Left ventricle myocardium superior (tissue), 1 donor: ENCODE measurements at places on chromosomes 11 and 22. TPM values are rescaled to one million over a fixed set of nuclear protein-coding genes. Genes with fewer than 3 reads are reported as not detected.

The MMP13 gene
- total RNA-seq, result not detected

The TXNRD2 gene
- total RNA-seq, result 42.4 TPM

The RFPL1 gene
- not detected for total RNA-seq

The FAT3 gene
- 0.47 TPM for total RNA-seq

GRCh38 chr11:128391811-128392210 is 195.5 kb downstream of the ETS1 start:
- no peak for DNase-seq

GRCh38 chr11:6746086-6746618 is 25.6 kb downstream of the OR2AG2 start:
- no peak for DNase-seq

- DNase-seq, result no peak
Measured at GRCh38 chr11:72741429-72741833, 10.8 kb downstream of the ARAP1 start.

DNA sequence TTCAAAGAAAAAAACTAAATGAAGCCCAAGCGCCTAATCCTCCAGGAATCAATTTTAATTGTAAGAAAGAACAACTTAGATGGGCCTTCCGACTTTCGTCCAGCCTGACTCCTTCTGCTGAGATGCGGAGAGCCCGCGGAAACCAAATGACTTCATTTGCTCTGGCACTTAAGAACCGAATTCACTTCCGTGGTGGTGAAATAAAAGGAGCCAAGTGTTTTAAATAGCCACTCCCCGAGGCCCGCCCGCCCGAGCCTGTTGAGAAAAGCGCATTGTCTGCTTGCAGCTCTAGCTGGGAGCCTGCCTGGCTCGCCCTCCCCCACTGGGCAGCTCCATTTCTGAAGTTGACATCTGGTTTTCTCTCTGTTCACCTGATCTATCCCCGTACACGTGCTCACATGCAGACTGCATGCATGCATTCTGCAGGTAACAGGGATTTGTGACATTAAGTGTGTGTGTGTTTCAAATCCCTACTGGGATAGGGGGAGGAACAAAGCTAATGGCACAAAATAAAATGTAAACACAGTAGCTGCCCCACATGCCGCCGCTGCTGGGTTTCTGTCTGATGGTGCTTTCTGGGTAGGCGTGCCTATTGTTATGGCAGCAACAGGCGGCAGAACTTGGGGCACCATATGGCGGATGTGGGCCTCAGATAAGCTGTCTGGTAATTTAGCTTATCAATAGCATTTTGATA is 6.2 kb downstream of the TEAD1 start:
- DNase-seq, result peak; percentile 92

- DNase-seq, result no peak
Measured at GRCh38 chr11:113994077-113994954, 19.4 kb downstream of the HTR3A start.

GRCh38 chr11:287821-288477 is 977 bp upstream of the PGGHG start:
- DNase-seq, result no peak

DNA sequence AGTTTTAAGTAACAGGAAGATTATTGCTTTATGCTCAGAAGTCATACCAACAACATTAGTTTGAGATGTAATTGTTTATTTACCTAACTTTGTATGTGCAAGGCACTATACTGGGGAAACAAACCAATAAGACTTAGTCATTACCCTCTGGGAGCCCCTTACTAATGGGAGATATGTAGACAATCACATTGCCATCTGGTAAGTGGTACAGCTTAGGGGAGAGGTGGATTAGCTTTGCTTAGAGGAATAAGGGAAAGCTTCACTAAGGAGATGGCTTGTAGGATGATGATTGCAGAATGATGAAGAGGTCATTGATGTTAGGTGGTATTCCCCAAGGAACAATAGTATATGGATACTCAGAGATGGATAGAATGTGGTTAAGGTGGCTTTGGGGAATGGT is 17.5 kb downstream of the EMSY start:
- DNase-seq, result no peak

GRCh38 chr11:116379185-116379828 is 393.5 kb downstream of the BUD13 start:
- DNase-seq, result peak; percentile 47
